ENCODE measurements at places on chromosomes 11 and 22.
A peak's percentile ranks its signal among the peaks of the same experiment; 100 is the strongest.

- DNase-seq, result no peak
Measured at GRCh38 chr11:106001304-106002012, 20.6 kb downstream of the MSANTD4 start.

DNA sequence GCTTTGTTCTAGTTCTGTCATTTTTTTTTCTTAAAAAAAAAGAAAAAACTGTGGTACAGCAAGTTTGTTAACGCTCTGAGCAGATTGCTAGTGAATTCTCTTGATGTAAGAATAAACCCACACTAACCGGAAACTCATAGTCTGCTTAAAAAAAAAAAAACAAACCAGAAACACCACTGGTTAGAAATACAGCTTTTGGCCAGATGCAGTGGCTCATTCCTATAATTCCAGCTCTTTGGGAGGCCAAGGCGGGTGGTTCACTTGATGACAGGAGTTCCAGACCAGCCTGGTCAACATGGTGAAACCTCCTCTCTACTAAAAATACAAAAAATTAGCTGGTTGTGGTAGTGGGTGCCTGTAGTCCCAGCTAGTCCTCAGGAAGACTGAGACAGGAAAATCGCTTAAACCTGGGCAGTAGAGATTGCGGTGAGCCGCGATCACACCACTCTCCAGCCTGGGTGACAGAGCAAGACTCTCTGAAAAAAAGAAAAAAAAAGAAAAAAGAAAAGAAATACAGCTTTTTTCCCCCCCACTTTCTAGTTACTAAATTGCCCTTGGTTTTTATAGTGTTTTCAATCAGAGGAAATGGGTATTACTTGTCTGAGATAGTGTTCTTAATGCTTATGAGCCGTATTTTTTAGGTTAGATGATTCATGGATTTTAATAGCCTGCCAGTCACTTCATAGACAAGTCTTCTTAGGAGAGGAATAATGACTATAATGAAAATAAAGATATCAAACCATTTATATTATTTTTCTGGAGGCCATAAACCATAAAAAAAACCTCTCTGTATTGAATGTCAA is 222.8 kb downstream of the DDX10 start:
- peak; percentile 61 for DNase-seq

- no peak for DNase-seq
Measured at GRCh38 chr11:99316776-99317520, 296.2 kb downstream of the CNTN5 start.

GRCh38 chr11:123525511-123525918 is 95.4 kb downstream of the GRAMD1B start:
- DNase-seq, result no peak

DNA sequence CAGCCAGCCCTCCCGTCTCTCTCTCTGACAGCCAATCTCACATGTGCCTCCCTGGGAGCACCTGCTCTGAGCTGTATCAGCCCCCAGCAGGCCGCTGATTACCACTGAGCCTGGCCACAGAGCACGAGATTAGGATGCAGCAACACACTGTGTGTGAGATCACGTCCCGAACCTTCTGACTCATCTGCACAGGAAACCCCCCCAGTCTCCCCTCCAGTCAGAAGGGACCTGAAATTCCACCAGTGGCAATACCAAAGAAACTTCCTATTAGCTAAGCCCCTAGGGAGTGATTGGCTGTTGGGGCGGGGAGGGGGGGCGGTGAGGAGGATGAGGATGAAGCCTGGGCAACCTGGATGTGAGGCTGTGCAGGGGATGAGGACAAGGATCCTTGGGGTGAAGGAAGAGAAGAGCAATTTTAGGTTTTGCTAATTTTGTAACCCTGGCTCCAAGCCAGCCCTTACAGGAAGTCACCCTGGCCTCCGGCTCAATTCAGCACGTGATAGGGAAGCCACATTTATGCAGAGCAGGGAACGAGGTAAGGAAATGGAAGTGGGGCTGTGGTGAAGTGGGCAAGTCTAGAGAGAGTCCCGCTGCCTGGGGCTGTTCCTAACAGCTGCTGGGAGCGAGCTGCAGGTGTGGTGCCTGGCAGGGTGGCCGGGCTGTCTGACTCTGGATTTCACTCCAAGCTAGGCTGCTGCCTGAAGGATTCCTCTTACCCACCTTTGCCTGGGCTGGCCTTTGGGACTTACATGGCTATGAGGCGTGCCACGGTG is 1.9 kb downstream of the SLC43A3 start:
- peak; percentile 96 for DNase-seq

DNA sequence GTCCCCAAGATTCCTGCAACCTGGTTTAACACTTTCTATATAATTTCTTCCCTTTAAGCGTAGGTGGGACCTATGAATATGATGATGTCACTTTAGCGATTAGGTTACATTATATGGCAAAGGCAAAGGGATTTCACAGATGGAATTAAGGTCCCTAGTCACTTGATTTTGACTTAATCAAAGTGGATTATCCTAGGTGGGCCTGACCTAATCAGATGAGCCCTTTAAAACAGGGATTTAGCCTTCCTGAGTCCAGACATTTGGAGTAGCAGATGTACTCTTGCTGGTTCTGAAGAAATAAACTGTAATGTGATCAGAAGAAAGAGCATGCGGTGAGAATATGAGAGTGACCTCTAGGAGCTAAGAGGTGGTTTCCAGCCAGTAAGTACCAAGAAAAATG is 67.8 kb upstream of the LIN7C start:
- DNase-seq, result no peak
